ENCODE measurements at places on chromosomes 12 and 14.

DNA sequence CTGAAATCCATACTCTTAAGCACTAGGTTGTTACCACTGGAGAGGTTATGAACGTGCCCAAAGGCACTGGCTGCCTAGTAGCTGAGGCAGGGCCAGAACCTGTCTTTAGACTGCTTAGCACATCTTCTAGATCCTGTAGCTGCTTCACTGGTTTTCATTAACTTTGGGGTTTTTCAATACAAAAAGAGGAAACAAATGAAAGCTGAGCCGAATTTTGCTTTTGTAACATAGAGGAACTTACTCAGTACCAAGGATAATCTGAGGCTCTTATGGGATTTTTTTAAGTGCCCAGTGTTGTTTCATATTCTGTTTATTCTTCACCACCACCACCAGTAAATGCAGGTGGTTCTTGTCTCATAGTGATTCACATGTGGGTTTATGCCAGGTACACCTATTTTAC lies 396.1 kb downstream of the RAD51B start:
- no peak for DNase-seq

DNA sequence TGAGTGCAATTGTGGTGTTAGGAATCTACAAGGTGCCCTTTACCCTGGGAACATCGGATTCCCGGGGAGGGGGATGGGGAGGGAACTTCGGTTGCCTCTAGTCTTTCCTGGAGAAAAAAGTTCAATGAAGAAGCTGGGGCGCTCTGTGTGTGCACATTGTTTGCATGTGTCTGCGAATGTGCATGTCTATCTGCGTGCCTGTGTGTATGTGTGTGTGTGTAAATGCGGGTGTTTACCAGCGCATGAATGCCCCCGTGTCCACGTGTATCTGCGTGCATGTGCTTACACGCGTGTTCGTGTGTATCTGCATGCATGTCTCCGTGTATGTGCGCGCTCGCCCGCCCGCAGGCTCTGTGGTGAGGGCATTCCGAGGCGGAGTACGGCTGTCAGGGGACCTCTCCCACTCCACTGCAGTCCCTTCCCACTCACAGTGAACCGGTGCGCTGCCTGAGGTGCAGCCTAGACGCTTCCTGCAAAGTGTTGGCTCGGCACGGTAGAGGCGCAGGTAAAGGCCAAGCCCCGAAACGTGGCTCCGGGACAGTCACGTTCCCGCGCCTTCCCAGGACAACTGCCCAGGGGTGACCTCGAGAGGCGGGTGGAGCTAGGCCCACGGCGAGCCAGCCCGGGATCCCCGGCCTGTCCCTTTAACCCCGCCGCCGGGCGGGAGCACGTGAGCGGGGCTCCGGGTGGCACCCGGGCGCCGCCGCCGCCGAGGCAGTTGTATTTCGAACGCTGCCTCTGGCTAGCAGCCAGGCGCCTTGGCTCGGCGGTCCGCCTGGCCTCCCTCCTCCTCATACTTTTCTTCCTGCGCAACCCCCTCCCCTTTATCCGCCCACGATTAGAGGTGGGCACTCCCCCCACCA lies 539 bp upstream of the HMGA2 start:
- DNase-seq: no peak

DNA sequence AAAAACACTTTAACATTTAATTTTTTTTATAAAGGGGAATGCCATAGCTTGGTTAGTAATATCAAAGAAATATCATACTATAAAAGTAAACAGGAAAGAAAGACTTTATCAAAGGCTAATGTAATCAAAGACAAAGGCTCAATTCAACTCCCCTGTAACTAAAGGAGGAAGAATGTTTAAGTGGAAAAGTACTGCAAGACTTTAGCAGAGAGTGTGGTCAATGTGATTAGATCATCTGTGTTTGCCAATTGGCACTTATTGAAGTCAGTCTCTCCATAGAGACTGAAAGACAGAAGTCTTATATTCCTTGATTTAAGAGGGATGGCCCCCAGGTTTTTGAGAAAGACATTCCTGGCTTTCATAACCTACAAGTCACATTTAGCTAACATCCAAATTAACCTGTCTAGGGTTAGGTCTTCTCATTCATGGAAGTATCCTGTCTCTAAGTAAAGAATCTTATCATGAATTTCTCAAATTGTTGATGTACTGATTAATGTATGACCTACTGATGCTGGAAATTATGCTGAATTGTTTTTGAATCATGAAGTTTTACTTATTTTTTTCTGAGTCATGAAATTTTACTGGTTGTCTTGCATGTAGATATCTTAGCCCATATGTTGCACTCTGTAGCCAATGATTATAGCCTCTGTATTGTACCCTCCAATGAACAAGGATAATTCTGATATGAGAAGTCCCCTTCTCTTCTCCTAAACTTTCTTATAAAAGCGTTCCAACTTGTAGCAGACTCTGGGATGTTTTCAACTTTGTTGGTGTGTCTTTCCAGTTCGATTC lies 65.4 kb downstream of the ATXN7L3B start:
- no peak for DNase-seq

- DNase-seq: no peak
These were observed 35.0 kb downstream of the TPH2 start for GRCh38 chr12:71973687-71974086.

- no peak for DNase-seq
These were observed 6.9 kb upstream of the CKAP4 start for GRCh38 chr12:106254724-106255123.

DNA sequence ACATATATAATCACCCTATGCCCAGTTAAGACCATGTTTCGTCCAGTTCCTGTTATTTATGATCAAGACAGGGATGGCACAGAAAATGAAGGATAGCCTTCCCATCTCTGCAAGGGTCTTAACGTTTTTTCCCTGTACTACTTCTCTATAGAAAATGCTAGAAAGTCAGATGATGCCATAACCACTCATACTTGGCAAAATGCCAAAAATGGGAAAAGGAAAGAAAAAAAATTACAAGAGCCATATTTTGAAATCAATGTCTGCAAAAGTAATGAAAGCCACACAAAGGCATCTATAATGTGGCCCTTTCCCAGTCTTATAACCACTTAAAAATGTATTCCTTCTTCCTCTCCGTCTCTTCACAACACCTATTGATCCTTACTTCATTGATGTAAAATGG lies 1.8 kb upstream of the MYL6B start:
- no peak for DNase-seq

- DNase-seq: no peak
These were observed 1358.8 kb upstream of the TMEM132C start for GRCh38 chr12:126907900-126908764.

- no peak for DNase-seq
These were observed 80.0 kb downstream of the IFNG-AS1 start for GRCh38 chr12:68069275-68069674.

GRCh38 chr12:50081096-50081808 lies 3.9 kb upstream of the SMARCD1 start:
- no peak for DNase-seq

- no peak for DNase-seq
These were observed 124.2 kb downstream of the DENND5B start for GRCh38 chr12:31466768-31467167.

GRCh38 chr14:22820731-22821130 lies 5.5 kb upstream of the SLC7A7 start:
- no peak for DNase-seq

- no peak for DNase-seq
These were observed 125.2 kb upstream of the FKBP4 start for GRCh38 chr12:2669560-2669959.

DNA sequence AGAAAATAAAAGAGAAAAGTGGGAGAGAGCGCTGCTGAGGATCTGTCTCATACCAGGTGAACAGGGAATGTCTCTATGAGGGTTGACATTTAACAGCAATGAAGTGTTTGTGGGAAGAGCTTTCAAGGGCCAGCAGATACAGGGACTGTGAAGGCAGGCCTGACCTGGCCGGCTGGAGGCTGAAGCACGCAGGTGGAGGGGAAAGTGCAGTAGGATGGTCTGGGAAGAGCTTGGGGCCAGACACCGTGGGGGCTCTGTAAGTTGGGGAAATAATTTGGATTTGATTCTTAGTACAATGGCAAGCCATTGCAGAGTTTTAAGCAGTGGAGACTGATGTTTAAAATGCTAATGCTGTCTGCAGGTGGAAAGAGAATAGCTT lies 23.8 kb upstream of the DHRS2 start:
- DNase-seq: no peak

- no peak for DNase-seq
These were observed 215.5 kb downstream of the CRADD start for GRCh38 chr12:93892423-93893268.

DNA sequence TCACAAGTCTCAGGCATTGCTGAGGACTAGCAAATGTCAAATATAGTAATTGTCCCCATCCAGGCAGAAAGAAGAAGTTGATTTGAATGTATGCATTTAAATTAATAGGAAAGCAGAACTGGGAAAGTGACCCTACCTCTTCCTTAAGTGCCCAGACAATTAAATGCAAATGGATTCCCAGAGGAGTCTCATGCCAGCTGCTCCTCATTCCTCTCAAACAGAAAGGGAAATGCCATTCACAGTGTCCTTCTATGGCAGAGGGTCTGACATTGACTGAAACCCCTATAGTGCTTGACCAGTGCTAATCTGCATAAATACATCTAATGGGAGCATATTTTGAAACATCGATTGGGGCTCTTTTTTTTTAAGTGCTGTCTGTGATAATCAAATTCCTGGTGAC lies 292.4 kb upstream of the SEL1L start:
- no peak for DNase-seq

GRCh38 chr12:88339254-88339949 lies 197.3 kb downstream of the TMTC3 start:
- no peak for DNase-seq

DNA sequence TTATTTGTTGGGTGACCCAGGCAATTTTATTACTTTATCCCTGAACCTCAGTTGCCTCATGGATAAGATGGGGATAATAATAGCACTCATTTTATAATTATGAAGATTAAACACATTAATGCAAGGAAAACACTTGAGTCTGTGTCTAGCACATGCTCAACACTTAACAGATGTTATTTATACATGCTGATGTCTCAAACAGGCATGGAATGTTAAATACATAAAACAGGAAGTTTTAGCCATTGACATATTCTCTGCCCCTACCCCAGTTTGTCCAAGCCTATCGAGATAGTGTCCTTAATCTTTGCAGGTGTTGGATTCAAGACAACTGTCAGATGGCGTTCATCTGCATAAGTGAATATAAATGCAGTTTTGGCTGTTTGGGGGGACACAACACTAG lies 109.8 kb downstream of the SCAF11 start:
- DNase-seq: no peak

- no peak for DNase-seq
These were observed 160.7 kb upstream of the RTL1 start for GRCh38 chr14:101064121-101064661.

All from stimulated activated CD8-positive, alpha-beta memory T cell treated with anti-CD3 and anti-CD28 coated beads, Interleukin-4, amount 100 ng/mL, for 24 hours (primary cell).